ENCODE measurements at places on chromosomes 4 and X.

DNA sequence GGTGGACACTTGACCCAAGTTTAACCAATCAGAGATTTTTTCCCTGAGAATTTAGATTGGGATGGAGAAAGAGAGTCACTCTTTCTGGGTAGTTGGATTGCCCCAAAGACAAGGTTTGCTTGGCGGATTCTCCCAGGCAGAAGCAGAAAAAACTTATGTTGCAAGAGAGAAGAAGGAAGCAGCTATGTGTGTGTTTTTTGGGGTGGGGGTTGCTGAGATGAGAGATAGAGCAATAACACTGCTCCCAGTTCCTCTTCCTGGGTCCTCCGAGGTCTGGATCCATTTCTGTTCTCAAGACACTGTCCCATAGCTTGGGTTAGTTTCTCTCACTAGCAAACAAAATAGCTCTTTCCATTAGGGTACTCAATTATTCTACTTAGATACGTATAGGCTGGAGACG lies 222.1 kb downstream of the STIM2 start:
- no peak for DNase-seq

DNA sequence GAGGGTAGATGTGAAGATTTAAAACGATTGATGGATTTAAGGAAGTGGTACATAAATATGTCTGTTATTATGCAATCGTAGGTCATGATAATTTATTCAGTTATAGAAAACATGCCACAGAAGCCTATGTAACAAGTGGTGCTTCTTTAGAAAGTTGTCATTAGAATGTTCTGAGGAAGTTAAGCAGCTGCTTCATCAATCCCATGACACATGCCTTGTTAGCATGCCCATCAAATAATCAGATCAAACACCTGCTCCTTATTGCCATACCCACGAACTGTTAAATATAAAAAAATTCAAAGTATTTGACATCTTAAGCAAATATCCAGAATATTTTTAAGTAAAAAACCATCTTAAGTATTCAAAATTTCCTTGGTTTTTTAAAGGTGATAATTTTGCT lies 76.4 kb upstream of the MYOZ2 start:
- no peak for DNase-seq

GRCh38 chrX:49901048-49901447 lies 21.3 kb upstream of the CLCN5 start:
- DNase-seq: no peak

- DNase-seq: no peak
Measured at GRCh38 chr4:185885075-185885474, 73.1 kb upstream of the SORBS2 start.

DNA sequence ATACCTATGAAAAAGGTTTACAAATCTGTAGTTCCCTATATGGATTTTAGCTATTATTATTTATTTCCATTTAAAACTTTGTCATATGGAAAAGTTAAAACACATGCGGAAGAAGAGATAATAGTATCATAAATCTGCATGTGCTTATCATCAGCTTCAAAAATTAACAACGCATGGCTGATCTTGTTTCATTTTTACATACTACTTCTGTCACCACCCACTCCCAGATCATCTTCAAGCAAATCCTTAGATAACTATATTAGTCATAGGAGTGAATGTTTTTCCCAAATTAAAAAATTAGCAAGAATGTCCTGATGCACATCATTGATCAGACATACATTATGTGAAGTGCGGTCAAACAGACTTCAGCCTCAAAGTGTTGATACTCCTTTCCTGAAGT lies 24.6 kb upstream of the MOB1B start:
- no peak for DNase-seq

GRCh38 chr4:54107951-54108748 lies 8.2 kb downstream of the GSX2 start:
- no peak for DNase-seq

DNA sequence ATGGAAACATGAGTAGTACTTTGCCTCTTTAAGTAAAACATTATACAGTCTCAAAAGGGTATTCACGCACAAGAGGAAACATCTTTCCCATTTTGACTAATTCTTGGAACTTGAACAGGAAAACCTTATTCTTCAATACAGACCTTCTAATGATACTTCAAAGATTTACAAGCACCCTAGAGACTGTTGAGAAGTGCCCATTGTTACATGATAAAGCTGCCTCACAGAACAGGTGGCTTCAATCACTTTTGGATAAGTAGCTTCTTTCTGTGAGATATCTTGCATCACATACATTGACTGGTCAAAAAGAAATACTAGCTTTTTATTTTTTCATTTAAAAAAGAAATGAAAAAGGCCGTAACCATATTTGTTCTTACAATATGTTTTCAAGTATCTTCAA lies 219.4 kb downstream of the EPHA5 start:
- no peak for DNase-seq

- DNase-seq: no peak
Measured at GRCh38 chr4:128603081-128603480, 206.4 kb upstream of the JADE1 start.

DNA sequence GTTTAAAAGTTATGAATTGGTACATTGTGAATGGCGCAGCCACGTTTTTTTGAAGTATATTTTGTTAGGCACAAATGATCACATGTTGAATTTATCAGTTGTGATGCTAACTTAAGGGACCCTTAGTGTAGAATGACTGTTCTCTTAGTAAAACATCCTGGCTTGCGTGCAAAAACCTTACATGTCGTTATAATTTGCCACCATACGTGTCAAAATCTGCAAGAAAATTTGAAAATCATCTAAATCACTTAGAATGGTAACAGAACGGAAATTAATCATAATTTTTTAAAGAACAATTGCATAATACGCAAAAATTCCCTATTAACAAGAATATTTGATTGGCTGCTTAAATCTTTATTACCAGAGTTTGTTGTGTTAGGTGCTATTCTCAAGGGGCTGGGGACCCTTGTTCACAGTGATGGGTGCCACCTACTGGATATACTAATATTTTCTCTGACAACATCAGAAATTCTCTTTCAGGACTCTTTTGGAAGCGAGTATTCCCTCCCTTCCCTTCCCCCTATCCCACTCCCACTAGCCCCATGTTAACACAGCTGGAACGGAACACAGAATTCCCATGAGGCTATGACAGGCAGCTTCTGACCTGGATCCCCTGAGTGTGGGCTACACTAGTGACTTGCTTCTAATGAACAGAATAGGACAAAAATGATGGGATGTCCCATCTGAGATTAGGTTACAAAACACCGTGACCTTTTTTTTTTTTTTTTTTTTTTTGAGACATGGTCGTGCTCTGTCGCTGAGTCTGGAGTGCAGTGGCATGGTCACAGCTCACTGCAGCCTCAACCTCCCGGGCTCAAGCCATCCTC lies 71.8 kb downstream of the SUPT20HL2 start:
- DNase-seq: no peak

DNA sequence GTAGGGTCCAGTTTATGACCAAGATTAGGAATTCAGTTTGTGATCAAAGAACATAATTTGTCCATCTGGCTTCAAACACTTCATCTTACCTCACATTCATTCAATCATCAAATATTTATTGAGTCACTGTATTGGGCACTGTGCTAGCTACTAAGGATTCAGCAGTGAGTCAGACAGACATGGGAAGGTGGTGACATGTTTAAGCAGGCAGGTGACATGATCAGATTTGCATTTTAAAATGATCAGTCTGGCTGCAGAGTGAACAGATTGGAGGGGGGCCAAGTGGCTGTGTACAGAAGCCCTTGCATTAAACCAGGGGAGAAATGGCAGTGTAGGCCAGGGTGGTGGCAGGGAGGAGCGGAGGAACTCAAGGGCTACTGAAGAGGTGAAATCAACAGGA lies 25.1 kb upstream of the APLN start:
- no peak for DNase-seq

GRCh38 chr4:107265859-107266258 lies 229.7 kb upstream of the DKK2 start:
- DNase-seq: no peak

- no peak for DNase-seq
Measured at GRCh38 chr4:19776021-19776459, 475.7 kb upstream of the SLIT2 start.

DNA sequence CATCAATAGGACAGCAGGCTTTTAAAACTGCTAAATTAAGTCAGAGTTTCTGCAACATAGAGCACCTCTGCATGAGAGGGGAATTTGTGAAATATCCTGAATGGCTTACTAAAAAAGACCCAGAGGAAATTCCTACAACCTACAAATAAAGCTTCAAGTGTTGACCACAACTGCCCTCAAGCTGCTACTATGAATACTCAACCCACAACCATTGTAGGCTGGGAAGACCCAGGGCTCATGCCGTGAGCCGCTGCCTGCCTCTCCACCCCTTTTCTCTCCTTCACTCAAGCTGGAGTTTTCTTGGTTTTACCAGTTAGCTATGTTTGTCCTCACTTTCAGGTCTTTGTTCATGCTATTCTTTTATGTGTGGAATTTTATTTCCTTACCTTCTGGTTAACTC lies 151.6 kb downstream of the EMCN start:
- DNase-seq: no peak

GRCh38 chr4:109864134-109864533 lies 16.2 kb downstream of the LRIT3 start:
- no peak for DNase-seq

DNA sequence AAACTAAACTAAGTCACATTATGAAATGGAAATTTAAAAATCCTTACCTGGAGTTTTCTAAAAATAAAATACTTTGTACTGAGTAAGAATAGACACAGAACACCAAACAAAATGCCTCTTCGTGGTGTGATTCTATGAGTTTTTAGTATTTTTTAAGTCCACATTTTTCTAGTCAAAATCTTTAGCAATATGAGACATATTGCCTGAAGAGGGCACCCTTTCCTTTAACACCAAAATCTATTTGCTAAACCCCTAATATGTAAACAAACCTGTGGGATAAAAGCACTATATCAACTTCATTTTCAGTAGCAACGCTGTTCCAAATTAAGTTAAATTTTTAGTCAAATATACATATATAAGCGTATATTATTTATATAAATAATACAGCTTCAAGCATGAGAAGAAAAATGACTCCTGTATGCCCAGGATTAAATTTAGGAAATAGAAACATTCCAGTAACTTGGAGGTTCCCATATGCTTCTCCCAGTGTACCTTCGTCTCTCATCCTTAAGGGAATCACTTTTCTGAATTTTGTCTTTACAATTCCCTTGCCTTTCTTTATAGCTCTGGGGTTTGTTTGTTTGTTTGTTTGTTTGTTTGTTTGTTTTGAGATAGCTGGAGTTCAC lies 23.0 kb upstream of the PGM2 start:
- DNase-seq: no peak

DNA sequence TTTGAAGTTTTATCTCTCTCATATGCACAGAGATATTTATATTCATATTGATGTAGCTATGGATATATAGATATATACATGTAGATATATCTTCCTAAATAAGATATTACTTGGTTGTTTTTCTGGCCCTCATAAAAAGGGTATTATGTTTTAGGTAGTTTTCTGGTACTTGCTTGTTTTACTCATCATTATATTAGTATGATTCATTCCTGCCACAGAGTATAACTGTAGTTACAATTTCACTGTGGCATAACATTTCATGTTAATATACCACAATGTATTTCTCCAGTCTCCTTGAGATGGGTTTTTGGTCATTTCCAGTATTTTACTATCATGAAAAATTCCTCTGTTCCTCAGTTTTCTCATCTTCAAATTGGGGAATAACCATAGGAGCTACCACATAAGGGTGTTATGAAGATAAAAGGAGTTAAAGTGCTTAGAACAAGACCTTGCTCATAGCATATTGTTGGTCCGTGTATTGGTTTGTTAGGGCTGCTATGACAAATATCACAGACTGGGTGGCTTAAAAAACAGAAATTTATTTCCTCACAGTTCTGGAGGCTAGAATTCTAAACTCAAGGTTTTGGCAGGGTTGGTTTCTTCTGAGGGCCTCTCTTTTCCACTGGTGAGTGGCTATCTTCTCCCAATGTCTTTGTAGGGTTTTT lies 129.7 kb downstream of the TMEM164 start:
- DNase-seq: no peak

GRCh38 chrX:110320381-110320987 lies 2.6 kb upstream of the AMMECR1 start:
- no peak for DNase-seq

- DNase-seq: no peak
Measured at GRCh38 chrX:43373032-43373431, 283.1 kb upstream of the MAOA start.

DNA sequence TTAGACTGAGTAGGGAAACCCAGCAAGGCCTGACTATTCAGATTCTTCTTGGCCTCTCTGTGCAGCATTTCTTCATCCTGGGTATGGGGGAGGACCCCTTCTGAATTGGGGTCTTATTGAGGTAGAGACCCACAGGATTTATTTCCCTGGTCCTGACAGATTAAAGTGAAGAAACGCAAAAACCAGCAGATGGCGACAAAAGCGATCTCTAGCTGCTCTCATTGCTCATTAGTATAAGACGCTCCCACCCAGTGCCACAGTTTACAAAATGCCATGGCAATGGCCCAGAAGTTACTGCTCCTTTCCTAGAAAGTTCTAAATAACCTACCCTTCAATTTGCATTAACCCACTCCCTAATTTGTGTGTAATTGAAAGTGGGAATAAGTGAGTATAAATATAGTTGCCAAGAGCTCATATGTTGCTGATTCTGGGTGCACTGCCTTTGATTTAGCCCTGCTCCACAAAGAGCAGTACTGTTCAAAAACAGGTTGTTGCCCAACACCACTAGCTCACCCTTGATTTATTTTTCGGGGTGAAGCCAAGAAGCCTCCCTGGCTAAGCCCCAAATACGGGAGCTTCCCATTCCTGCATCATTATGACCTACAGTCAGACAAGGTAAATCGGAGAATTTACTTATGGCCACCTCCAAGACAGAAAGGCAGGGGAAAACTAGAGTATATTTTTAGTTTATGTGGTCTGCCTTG lies 3.7 kb upstream of the BEX4 start:
- DNase-seq: no peak

DNA sequence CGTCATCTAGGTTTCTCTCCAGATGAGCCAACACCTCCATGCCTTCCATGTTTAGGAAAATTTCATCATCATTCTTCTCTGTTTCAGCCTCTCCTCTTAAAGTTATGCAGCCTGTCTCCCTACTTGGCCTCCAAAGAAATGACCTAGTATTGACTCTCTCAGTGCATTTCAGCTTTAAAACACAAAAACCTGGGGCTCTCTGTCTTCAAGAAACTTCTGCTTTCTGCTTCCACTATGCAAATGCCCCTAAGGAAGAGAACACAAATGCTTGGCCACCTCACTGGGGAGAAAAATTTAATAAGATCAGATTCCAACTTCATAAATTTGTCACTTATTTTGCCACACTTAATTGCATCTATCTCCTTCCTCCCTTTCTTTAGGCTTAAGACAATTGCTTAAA lies 93.3 kb downstream of the GPRIN3 start:
- no peak for DNase-seq

DNA sequence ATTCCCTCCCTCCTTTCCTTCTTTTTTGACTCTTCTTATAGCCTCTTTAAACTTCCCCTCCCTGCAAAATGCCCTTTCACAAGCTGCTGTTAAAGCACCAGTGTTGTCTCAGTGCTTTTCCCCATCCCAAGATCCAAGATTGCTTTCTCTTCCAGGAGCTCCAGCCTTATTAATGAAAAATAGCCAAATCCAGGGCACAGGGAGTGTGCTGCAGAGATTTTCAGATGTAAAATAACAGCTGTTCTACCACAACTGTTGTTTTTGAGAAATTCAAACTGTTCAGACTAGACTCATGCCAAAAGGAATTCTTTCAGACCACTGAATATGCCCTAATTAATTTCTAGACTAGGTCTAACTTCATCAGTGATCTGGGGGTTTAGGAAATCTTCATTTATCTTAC lies 47.0 kb upstream of the GPC3 start:
- DNase-seq: no peak

GRCh38 chrX:148459343-148459742 lies 41.1 kb upstream of the AFF2 start:
- DNase-seq: no peak

Measured in stimulated activated CD8-positive, alpha-beta memory T cell treated with anti-CD3 and anti-CD28 coated beads, Interleukin-12 subunit alpha, Interleukin-12 subunit beta, amount 100 ng/mL, for 4 hours (primary cell).